ENCODE measurements at places on chromosomes 2 and 18.

- no peak for DNase-seq
Observed at GRCh38 chr2:19881908-19882265, 19.9 kb downstream of the TTC32 start.

- DNase-seq: peak; percentile 80
Observed at GRCh38 chr2:190860985-190861680, 19.5 kb upstream of the GLS start.

DNA sequence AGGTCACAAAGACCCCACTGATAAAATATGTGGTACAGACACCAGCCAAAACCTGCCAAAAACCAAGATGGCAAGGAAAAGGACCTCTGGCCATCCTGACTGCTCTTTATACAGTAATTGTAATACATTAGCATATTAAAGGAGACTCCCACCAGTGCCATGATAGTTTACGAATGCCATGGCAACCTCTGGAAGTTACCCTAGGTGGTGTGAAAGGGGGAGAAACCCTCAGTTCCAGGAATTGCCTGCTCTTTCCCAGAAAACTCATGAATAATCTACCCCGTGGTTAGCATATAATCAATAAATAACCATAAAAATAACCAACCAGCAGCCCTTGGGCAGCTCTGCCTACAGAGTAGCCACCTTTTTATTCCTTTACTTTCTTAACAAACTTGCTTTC lies 129.8 kb upstream of the EPB41L3 start:
- DNase-seq: no peak

DNA sequence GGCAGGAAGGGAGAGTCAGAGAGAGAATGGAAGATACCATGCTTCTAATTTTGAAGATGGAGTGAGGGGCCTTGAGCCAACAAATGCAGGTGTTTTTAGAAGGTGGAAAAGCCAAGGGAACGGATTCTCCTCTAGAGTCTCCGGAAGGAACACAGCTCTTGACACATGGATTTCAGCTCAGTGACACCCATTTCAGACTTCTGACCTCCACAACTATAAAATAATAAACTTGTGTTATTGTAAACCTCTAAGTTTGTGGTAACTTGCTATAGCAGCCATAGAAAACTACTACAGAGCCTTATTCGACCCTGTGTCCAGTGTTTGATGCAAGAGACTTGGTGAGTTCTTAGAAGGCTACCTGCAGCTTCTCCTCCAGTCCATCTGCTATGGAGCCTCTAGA lies 7.8 kb downstream of the IL1F10 start:
- DNase-seq: no peak

DNA sequence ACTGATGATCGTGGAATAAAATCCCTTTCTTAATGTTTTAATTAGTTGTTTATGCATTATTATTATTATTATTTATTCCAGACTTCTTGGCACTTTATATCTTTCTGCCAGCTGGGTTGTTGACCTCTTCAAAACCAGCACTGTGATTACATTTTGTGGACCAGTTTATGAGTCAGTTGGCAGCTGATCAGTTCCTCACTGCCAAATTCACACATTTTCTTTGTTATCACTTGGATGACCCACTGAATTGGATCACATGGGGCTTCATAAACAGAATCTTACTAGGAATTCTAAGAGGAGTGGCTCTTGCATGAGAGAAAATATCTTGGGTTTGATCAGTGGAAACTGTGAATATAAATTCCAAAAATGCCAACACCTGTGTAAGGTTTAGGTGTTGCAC lies 321.8 kb upstream of the SPRED2 start:
- DNase-seq: no peak

GRCh38 chr18:9575558-9575957 lies 38.8 kb downstream of the PPP4R1 start:
- DNase-seq: peak; percentile 78

- DNase-seq: no peak
Observed at GRCh38 chr18:36903215-36903928, 74.4 kb downstream of the KIAA1328 start.

- no peak for DNase-seq
Observed at GRCh38 chr18:58541146-58541788, 87.6 kb downstream of the ALPK2 start.

DNA sequence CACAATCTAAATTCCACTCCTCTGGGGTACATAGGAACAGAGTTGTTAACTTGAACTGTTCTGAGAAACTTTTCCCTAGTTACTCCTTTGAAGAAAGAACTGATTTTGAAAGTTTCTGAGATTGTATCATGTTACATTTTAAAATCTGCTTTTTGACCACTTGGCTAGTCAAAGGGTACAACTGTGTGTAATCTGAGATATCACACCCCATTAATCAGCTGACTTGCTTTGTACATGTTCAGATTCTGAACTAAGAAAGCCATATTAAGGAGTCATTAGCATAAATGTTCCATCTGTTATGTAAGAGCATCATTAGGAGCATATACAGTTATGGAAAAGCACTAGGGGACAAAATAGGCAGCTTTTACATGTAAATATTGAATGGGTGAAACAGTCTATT lies 3.8 kb upstream of the WDR35 start:
- DNase-seq: no peak

DNA sequence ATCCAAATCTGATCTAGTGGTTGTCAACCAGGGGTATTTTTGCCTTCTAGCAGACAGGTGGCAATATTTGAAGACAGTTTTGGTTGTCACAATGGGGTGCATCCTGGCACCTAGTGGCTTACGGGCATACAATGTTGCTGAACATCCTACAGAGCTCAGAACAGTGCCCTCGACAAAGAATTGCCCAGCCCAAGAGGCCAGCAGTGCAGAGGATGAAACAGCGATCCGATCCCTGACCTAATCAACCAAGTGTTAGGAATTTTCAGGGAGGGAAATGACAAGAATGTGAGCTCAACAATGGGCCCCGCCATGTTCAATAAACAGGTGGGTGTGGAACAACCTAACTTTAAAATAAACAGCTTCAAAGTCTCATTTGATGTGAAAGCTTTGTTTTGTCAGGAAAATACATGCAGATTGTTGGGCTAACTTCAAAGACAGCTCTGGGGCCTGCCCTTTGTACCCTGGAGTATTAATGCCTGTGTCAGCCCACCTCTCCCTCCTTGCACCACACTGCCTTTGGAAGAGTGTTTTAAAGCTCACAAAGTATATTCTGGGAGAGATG lies 22.5 kb upstream of the SCYGR5 start:
- DNase-seq: no peak

Measured in islet precursor cell (in vitro differentiated cells).